SW 1271 (cell line): ENCODE measurements at places on chromosomes 12 and 14.
A peak's percentile ranks its signal among the peaks of the same experiment; 100 is the strongest.

DNA sequence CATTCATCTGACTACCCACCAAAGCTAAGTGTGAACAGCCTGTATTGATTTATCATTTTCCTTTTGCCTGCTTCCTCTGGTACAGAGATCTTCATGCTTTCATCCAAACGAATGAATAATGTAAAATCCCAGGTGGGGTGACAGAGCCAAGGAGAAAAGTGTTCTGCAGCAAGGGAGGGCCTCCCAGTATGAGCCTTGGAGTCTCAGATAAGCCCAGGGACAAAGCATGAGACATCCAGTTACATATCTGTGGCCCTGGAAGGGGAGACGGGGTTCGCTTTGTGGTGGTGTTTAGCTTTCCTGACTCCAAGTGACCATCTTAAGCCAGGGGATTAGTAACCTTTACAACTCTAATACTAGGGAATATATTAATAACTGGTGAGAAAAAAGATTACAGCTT lies 177.1 kb downstream of the ETV6 start:
- no peak for DNase-seq

GRCh38 chr14:23494223-23494622 lies 24.7 kb downstream of the NGDN start:
- DNase-seq = no peak

DNA sequence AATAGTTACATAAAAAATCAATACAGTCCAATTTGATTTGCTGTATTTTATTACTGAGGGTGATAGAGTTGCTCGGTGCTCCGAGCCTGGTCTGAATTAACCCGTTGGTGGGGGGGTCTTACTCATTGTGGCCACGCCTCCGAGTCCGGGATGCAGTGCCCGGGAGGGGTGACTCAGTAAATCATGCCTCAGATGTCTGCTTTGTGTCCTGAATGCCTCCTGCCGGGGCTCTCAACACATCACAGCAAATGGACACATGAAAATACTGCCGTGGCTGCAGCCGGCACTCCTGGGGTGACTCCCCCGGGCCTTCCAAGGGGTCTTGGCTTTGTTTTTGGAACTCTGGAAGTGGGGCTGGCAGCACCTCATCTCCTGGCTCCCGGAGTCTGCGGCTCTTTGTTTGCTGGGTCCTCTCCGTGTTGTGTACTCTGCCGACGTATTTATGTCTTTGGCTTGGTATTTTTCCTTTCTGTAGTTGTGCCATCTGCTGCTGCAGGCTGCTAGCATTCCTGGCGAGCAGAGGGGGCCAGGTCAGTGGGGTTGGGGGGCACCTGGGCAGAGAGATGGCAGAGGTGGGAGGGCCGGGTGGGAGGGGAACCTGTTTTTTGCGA lies 129.0 kb downstream of the AACS start:
- peak; percentile 11 for DNase-seq

GRCh38 chr12:125081427-125081826 lies 16.2 kb downstream of the AACS start:
- DNase-seq = no peak

- DNase-seq = no peak
Observed at GRCh38 chr14:104073764-104074163, 11.7 kb upstream of the ASPG start.

DNA sequence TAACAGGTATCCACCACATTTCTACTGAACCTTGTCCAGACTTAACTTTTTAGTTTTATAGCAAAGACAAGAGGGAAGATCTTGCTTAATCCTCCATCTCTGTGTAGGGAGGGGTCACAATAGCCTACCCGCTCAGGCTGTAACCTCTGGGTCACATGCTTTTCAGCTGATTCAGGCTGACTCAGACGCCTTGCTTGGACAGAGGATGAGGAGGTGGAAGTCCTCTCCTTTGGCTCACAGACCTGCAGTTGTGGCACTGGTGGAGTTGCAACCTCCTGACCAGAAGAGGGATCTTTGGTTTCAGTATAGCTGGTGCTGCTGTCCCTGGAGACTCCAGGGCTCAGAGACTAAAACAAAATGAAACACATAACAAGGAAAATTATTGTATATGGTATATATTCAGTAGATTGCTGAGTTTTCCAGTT lies 16.2 kb downstream of the ACIN1 start:
- no peak for DNase-seq

GRCh38 chr12:110794623-110795280 lies 52.0 kb upstream of the CCDC63 start:
- no peak for DNase-seq

DNA sequence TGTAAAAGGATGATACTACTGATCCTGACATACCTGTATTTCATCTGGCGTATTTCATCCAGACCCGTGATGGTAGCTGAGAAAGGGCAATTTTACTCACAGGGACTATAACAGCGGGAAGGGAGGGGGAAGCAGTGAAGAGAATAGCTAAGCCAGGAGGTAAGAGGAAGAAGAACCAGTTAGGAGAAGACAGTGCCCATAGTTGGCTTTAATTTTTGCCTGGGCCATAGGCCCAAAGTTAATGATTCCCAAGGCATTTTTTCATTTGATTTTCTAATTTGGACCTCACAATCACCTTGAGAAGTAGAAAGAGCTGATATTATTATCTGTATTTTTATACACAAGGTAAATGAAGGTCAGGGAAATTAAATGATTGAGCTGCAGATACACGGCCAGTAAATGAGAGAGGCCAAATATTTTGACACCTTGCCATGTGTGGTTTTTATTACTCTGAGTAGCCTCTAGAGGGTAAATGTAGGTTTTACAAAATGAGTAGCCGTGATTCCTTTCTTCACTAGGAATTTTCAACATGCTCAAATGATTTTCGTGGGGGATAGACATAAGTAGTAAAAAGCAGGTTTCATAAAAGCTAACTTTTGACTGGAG lies 382.2 kb downstream of the FUT8 start:
- DNase-seq = no peak

- no peak for DNase-seq
Observed at GRCh38 chr12:132593521-132593920, 16.9 kb downstream of the LRCOL1 start.

GRCh38 chr12:45246236-45246635 lies 30.3 kb downstream of the ANO6 start:
- no peak for DNase-seq

GRCh38 chr12:118391836-118392235 lies 15.5 kb downstream of the SUDS3 start:
- no peak for DNase-seq

DNA sequence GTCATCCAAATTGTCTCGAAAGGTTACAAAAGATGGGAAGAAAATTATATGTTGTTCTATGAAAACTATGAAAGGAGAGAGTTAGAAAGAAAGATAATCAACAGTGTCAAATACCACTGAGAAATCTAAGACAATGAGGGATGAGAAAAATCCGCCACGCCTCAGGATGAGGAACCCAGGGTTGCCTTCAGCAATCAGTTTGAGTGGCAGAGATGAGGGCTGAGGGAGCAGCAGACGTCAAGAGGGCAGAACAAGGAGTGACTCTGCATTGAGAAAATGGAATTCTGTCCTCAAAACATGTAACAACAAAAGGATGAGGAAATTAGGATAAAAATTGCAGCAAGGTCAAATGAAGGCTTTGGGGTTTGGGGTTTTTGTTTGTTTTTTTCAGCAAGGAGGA lies 18.3 kb upstream of the OXA1L start:
- DNase-seq = no peak

- DNase-seq = no peak
Observed at GRCh38 chr12:94829552-94829951, 173.9 kb downstream of the NDUFA12 start.

DNA sequence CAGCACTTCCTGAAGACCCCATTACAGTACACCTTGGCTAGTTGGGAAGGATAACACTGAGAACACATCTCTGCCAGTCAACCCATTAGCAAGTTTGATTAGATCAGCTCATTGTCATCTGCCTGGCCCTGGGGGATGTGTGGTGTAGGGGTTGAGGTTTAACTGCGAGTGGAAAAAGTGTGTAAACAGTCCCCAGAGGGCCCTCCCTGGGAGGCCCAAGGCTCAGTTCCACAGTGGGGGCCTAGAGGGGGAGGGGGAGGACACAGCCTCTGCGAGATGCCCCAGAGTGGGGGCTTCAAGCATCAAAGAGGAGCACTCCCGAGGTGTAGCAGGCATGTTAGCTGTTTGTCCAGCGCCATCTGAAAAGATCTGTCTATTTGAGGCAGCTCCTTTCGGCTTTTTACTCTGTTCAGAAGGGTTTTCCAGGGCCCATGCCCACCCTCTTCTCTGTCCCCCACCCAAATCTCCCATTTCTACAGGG lies 344 bp downstream of the LPAR5 start:
- DNase-seq = no peak

DNA sequence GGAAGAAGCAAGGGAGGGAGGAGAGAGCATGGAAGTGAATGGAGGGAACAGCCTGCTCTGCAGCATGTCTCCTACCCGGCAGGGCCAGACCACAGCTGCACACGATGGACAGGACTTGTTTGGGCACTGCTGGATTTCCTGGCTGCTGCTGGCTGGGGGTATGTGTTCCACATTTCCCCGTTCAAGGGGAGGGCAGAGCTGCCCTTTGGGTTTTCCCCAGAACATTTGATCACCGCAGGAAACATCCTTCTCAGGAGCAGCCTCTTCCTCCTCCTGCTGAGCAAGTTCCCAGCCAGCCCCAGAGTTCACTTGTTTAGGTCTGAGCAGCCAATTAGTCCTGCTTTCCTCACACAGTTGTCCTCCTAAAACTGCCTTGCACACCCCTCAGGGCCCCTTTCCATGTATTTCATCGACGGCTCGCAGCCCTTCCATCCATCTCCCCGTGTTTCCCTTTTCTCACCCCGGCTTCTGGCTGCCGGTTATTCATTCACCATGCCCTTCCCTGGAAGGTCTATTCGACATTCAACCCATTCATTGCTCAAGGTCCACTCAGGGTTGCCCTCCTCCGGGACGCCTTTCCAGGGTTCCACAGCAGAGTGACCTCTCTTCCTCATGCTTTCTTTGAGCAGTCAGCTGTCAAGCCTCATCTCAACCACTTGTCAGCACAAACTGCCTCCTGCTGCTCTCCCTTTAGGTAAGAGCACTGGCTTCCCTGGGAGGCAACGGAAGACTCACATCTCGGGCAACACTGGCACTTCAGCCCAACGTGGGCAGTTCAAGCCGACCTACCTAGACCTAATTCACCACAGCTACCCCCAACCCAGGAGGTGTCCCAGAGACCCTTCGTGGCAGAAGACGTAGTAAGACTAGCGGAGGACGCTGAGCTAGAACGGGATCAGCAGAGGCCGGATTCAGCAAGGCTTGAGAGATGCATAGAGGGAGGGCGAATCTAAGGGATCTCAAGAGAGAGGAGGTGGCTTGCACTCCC lies 20.1 kb upstream of the ANO2 start:
- no peak for DNase-seq

DNA sequence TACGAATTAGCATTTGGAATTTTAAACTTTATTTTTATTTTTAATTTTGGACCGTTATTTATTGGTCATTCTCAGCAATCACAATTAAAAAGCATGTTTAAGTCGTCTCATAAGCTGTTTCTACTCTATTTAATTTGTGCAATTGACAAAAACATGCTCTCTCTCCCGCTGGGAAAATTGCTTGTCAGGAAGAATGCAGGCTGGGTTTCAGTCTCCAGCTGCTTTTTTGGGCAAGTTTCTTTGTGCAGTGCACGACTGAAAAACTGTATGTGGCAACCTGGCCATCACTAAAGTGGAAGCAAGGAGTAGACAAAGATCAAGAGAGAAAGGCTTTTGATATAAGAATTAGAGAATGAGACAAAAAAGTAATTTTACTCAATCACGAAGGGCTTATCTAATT lies 941.5 kb upstream of the MDGA2 start:
- DNase-seq = no peak

- no peak for DNase-seq
Observed at GRCh38 chr12:121889274-121889624, 659 bp downstream of the PSMD9 start.

- DNase-seq = no peak
Observed at GRCh38 chr14:30994681-30995620, 30.5 kb upstream of the AP4S1 start.

GRCh38 chr12:69028941-69029729 lies 96.2 kb upstream of the CPM start:
- no peak for DNase-seq

DNA sequence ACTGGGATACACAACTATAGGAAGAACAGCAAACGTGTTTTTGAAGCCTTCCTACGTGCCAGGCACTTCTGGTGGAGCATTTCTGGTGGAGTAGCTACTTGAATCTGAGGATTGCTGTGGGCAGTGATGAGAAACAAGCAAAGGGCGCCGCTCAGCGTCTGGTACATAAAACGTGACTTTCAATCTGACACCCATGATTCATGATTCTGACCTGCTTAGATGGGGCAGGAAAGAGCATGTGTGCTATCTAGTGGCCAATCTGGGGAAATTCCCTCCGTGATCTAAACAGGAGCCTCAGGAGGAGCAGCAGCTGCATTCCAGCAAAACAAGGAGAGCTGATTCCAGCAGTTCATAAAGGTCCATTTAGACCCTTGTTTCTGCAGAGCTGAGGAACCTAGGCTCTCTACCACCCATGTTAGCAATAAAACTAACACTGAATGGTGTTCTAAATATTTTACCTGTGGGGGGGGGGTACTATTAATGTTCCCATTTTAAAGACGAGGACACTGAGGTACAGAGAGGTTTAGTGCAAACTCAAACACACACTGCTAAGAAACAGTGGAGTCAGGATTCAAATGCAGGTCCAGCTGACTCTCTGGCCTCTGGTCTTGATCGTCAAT lies 37.8 kb downstream of the PAH start:
- DNase-seq = peak; percentile 57

- no peak for DNase-seq
Observed at GRCh38 chr12:132449565-132450417, 40.2 kb upstream of the FBRSL1 start.

- DNase-seq = no peak
Observed at GRCh38 chr12:93336291-93336741, 41.4 kb upstream of the NUDT4 start.

DNA sequence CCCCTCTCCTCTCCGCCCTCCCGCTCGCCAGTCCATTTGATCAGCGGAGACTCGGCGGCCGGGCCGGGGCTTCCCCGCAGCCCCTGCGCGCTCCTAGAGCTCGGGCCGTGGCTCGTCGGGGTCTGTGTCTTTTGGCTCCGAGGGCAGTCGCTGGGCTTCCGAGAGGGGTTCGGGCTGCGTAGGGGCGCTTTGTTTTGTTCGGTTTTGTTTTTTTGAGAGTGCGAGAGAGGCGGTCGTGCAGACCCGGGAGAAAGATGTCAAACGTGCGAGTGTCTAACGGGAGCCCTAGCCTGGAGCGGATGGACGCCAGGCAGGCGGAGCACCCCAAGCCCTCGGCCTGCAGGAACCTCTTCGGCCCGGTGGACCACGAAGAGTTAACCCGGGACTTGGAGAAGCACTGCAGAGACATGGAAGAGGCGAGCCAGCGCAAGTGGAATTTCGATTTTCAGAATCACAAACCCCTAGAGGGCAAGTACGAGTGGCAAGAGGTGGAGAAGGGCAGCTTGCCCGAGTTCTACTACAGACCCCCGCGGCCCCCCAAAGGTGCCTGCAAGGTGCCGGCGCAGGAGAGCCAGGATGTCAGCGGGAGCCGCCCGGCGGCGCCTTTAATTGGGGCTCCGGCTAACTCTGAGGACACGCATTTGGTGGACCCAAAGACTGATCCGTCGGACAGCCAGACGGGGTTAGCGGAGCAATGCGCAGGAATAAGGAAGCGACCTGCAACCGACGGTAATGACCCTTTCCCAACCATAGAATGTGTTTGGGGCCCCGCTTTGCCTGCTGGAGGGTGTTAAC lies 615 bp downstream of the CDKN1B start:
- no peak for DNase-seq
